Natural killer cell (primary cell): ENCODE measurements at places on chromosomes 7 and 10. TPM values are rescaled to one million over a fixed set of nuclear protein-coding genes. Genes with fewer than 3 reads are reported as not detected.

Gene TLL2
- not detected for total RNA-seq

Gene OR2A7
- total RNA-seq = not detected

Gene MICU1
- 30.9 TPM for total RNA-seq

Gene HELLS
- total RNA-seq = 10.4 TPM

Gene TAS2R41
- not detected for total RNA-seq

Gene SLC26A3
- total RNA-seq = not detected
